Activated CD8-positive, alpha-beta memory T cell treated with anti-CD3 and anti-CD28 coated beads for 4 hours (primary cell): ENCODE measurements at places on chromosomes 6 and 20.

DNA sequence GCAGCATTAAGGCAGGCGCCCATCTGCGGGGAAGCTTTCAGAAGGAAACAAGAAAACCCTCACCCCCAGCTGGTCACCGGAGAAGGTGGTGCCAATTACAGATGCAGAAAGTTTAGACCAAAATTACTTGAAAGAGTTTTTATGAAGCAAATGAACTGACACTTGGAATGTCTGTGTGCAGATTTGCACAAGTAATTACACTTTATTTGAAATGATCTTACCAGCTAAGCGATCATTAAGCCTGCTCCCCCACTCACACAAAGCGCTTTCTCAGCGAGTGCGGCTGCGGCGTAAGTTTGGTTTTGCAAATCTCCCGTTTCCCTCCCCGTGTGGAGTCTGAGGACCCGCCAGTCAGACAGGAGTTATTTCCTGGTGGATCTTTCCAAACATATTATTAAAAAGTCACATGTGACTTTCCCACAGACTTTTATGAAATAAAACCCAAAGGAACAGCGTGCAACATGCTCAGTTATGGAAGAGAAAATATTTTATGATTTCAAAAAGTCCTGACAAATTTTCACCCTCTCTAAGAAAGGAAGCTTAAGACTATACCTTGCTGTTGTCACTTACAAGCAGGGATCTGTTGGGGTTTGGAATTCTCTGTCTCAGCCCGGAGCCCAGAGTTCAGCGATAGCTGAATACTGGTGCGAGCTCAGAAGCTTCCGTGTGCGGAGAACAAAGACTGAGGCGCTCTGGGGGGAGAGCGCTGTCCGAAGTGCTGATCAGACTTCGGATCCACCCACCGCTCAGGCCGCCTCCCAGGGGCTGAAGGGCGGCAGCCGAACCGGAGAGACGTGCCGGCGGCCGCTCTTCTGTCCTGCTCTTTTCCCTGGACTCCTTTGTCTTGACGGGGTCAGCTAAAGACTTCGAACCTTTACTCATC lies 2.7 kb upstream of the MYT1 start:
- DNase-seq, result no peak

DNA sequence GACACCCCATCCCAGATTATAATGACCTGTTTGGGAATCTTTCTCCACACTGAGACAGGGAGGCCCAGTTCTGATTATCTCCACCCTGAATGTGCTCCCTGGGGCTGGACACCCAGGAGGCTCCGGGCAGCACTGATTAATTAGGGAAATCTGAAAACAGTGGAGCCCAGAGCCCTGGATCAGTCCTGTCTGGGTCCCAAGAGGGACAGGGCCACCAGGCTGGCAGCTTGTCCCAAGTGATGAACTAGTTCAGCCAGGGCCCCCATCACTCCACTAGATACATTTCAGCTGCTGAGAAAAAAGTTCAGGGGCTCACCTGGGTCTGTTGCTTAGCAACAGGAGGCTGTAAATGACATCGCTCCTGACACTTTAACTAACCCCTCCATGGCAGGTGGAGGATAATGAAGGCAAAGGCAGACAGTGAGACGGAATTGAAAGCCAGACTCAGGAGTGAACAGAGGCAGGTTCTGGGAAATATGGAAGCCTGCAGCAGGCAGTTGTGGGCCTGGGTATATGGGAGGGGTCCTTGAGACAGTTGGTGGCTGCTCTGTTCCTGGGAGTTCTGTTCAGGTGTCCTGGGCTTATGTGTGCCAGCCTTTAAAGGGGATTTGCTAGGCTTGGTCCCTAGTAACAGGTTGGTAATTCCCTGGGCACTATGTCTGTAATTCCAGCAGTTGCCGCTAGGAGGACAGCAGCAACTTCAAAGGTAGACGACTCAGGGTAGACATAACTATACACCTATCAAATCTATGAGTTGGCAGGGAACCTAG lies 78.3 kb upstream of the CTNNBL1 start:
- peak; percentile 10 for DNase-seq

DNA sequence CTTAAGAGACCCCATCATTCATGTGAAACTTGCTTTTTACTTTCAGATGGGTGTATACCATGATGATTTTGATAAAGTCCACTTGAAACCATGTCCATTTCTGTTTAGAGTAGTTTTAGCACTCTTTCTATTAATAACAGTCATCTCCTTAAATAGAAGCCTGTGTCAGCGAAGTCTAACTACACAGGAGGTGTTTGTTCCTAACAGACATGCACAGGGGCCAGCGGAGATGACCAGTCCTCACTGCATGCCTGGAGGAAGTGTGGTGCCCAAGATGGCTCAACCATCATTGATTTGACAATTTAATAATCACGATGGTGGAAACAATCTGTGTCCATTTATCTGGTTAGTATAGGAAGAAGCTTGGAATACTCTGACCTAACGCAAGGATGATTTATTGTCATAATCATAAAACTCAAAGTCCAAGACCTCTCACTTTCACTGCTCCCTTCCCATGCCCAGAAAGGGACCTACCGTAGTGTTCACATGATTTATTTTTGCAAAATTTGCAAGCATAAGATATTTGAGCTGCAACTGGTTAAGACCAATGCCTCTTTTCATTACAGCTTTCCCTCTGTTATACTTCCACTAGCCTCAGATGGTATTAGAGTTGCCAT lies 31.0 kb upstream of the CLIC5 start:
- no peak for DNase-seq

DNA sequence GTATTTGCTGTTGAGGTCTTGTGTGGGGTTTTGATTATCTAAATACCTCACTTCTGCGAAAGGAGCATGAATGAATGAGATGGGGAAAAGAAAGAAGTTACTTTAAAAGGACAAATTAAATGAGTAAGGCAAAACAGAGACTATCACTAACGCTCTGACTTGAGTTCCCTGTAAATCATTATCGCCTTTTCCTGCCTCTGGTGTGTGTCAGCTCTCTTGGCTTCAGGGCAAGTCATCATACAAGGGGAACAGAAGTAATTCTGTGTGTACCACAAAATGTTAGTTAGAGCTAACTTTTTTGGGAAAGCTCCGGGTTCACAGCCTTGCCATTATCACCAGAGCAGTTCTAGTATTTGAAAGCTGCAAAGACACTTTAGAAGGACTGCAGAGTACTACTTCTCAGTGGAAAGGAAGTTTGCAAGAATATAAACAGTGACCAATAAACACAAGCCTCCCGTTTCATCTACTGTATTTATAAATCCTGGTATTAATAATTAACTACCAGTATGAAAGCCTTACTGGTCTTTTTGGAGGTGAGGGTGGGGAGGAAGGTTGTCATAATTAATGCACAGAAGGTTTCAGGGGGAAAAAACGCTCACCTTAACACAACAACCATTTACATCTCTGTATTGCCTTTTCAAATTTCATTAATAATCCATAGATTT lies 1.2 kb downstream of the DZANK1 start:
- no peak for DNase-seq
